Sciatic nerve (tissue), 2 donors: ENCODE measurements at places on chromosomes 6 and 20.

- DNase-seq = peak; percentile 100
These were observed 3.1 kb upstream of the GPSM3 start for GRCh38 chr6:32195652-32195901.

DNA sequence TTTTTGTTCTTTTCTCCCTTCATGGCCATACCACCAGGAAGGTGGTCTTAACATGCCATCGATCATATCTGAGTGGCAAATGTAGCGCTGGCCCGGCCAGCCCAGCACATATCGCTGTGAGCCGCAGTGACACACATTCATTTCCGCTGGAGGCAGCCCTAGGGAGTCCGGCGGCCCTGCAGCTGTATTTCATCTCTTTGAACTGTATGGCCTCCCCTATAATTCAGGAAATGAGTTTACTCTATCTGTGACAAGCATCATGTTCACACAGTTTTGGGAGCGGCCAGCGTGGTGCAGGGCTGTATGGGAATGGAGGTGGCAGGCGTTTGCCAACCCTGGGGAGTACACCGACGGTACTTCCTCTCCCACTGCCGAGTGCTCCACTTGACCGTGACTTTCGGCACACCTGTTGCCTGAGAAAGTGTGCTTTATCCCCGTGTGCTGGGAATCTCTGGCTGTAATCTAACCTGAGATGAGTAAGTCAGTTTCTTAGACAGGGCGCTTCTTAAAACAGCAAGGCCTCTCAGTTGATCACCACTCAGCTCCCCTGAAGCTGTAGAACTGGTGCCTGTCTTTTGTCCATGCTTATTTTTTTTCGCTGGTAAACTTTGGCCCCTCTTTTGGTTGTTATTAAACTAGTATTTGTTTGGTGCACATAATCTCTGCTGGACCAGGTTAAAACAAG is 257.1 kb upstream of the TAB2 start:
- DNase-seq = no peak

- no peak for DNase-seq
These were observed 161.4 kb upstream of the KCNG1 start for GRCh38 chr20:51184289-51184688.

- DNase-seq = no peak
These were observed 33.0 kb downstream of the TRPC4AP start for GRCh38 chr20:35059612-35060011.

- DNase-seq = no peak
These were observed 97.2 kb upstream of the PMEPA1 start for GRCh38 chr20:57806975-57807374.

DNA sequence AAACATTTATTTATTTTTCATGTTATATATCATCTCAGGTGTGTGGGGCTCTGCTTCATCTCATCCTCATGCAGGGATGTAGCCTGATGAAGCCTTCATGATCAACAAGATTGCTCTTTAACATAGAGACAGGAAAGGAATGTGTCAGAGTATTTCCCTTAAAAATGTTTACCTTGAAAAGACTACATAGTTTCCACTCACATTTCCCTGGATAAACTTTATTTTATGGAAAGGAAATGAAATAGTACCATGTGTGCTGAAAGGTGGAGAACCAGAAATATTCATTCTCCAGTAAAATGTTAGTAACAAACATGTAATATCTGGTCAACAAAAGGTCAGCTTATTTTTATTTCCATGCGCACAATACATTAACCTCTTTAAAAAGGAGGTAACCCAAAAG is 155.8 kb downstream of the GRM1 start:
- no peak for DNase-seq

DNA sequence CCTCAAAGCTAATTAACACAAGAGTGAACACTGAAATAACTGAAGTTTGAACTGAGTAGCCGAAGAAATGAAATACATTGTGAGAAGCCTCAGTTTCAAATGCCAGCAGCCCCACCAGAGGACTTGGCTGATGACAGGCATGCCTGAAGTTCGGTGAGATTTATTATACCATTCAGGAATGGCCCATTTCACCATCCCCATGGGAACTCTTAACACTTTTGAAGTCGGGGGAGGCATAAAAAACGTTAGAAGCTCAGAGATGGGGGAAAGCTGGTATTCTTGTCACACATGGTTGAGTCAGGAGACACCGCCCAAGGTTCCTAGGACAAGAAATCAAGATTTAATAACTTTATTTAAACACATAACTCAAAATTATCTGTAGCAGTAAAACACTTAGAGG is 17.6 kb upstream of the SLC22A3 start:
- no peak for DNase-seq

GRCh38 chr6:53325785-53326184 is 23.0 kb downstream of the ELOVL5 start:
- no peak for DNase-seq

GRCh38 chr6:151498327-151498726 is 4.5 kb downstream of the CCDC170 start:
- no peak for DNase-seq

DNA sequence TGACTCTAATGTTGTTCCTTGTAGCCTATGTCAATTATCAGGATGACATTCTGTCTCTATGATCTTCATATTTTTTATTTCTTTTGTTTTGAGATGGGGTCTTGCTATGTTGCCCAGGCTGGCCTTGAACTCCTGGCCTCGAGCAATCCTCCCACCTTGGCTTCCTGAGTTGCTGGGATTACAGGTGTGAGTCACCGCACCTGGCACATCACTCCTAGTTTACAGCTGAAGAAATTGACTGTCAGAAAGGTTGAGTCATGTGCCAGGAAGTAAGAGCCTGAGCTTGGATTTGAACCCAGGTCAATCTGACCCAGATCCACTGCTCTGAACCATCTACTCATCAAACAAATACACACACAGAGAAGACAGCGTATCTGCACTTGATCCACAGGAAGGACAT is 14.4 kb downstream of the PPP1R3G start:
- peak; percentile 2 for DNase-seq

GRCh38 chr6:128759901-128760300 is 123.0 kb upstream of the LAMA2 start:
- no peak for DNase-seq

DNA sequence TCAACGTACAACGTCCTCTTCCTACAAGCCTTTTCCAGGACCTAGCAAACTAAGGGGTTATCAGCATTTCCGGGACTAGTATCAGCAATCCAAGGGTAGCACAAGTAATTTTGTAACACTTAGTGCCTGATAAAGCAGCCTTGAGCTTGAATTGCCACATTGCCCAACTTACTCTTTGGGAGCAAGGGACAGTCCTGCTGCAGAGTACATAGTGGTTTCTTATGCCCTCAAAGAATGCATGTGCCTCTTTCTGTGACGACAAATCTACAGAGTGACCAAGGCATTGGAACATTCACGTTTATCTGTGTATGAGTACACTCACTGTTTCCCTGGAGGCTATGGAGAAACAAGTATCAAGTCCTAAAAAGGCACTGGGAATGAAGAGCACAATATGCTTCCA is 3.2 kb upstream of the ID4 start:
- DNase-seq = no peak

- DNase-seq = no peak
These were observed 561.6 kb upstream of the CHD6 start for GRCh38 chr20:42179768-42180167.

GRCh38 chr6:13053006-13053461 is 275.3 kb downstream of the TBC1D7 start:
- no peak for DNase-seq

DNA sequence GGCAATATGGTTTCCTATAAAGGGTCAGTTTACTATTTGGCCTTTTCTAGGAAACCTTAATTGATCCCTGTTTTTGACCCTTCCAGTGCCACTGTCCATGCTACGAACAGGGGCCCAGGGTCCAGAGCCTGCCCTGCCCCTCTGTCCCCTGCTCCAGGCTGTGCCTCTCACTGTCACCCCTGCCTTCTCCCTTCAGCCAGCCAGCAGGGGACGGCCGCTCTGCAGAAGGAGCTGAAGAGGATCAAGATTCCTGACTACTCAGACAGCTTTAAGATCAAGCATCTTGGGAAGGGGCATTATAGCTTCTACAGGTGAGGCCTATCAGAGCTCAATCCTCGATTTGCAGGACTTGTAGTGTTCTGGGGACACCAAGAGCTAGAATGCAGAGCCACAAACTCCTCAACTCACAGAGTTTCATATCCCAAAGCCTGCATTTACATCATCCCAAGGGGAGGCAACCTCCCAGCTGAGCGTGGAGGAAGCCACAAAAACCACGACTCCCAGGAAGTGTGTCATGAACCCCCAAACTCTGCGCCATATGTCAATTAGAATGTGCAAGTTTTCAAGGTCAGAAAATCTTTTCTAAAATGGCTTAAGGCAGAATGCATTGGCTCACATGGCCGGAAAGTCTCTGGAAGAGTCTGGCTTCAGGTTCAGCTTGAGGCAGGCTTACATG is 3.6 kb downstream of the BPI start:
- no peak for DNase-seq

DNA sequence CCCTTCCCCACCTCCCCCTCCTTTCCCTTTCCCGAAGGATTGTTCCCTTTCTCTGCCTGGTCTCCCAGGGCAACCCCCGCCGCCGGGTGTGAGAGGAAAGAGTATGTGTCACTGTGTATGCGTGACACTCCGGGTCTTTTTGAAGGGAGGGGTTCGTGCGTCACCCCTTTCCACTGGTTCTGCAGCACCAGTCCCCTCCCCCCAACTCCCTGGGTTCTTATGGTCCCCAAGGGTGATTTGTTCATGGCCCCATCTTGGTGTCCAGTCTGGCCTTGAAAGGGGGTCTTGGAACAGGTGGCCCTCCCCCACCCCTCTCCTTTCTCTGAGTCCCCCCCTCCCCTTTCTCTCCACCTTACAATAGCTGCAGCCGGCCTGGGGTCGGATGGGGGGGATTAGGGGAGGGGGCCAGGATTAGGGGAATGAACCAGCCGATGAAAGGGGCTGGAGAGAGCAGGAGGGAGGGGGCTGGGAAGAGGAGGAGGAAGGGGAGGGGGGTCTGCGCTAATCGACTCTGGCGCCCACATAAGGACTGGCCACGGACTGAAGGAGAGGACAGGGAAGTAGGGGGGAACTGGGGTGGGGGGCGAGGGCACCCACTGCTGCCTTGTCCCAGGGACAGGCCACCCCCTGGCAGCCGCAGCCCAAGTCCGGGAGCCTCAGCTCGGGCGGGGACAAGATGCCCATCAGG is 1.3 kb upstream of the RING1 start:
- DNase-seq = no peak

GRCh38 chr20:32443386-32443974 is 85.3 kb downstream of the ASXL1 start:
- no peak for DNase-seq

DNA sequence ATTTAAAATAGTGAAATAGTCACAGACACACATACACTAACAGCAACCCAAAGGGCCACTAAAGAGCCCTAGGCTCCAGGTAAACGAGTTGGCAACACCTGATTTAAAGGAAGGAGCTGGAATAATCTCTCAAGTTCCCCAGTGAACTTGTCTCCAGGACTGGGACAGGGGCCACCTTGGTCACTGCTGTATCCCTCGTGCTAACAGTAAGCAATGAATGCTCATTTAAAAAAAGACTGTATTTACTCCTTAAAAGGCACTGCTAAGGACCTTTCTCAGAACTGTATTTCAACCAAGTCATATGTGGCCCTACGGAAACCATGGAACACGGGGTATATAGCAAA is 1.3 kb downstream of the DIDO1 start:
- no peak for DNase-seq

- DNase-seq = no peak
These were observed 40.0 kb upstream of the POU3F2 start for GRCh38 chr6:98794307-98794842.

DNA sequence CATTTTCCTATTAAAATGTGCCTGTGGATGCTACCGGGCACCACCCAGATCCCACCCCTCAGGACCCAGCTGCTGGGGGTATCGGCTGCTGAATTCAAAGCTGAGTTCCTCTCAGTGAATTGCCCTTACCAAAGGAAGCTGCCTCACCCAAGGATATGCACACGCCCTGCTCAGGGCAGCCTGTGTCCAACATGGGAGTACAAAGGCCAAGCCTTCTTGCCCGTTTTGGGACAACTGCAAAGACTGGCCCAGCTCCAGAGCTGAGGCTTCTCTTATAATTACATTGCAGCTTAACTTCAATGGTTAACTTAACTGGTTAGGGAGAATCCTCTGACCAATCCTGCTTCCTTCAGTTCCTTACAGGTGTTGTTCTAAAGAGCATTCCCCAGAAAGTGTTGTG is 19.8 kb upstream of the FANCE start:
- no peak for DNase-seq

DNA sequence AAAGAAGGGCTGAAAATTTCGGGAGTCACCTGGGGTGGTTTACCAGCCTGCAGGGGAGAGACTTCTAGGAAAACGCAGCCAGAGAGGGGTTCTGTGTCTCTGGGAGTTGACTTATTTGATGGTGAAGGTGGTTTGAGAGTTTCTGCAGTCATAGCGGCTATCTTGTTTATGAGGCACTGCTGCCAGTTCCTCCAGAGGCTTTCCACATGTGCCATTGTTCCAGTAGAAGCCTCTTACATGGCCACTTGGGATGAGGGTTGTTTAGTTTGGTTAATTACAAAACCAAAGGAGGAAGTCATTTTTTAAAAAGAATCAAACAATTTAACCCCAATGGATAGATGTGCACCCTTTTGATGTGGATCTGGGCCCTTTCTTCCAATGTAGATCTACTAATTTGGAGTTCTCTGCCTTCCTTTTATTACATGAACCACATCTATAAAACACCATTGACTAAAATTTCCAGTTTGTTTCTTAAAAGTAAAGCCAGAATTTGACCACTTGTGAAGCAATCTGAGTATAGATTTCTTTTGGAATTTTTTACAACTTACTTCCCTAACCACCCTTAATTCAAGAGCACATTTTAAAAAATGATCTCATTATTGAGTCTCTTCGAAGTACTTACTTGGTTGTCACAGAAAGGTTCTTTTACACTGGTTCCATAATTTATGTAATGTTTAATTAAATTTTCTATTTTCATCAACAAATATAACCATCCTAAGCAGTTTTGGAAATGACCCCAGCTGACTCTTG is 97.6 kb downstream of the TCP11 start:
- DNase-seq = no peak

- DNase-seq = no peak
These were observed 47.1 kb downstream of the ASCC3 start for GRCh38 chr6:100833972-100834574.

DNA sequence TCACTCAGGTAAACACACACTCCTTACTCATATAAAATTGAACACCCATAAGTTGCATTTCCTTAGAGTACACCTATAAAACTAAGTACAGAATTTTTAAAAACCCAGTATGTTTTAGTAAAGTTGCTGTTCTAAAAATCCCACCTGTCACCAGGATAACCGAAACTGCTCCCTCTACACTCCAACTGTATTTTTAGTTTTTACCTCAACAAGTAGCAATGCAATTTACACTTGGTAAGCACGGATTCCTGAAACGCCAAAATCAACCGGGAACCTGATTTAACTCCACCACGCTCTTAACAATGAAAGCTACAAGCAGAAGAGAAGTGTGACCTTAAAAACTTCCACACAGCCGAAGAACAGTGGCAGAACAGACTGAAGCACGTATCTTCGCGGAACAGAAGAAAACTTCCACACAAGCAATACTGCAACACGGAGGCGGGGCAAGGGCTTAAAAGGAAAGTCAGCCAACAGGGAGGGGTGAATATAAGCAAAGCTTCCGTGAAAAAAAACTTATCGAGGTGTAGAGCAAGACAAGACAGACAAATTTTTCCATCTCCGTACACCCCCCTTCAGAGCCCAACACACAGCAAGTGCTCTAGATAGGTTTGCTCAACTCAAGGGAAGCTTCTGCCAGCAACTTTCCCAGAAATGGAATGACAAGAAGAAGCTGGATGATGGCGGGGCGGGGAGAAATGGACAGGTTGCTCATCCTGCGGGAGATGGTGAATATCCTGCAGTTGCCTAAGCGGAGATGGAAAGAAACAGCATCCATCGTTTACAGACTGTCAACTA is 1.4 kb downstream of the STAU1 start:
- DNase-seq = peak; percentile 66

GRCh38 chr6:37826188-37826587 is 6.7 kb downstream of the ZFAND3 start:
- DNase-seq = no peak
